ENCODE measurements at places on chromosomes 2 and 18. TPM values are rescaled to one million over a fixed set of nuclear protein-coding genes. Genes with fewer than 3 reads are reported as not detected.

The CPO gene
- polyA plus RNA-seq = 0.20 TPM

The POTEC gene
- not detected for polyA plus RNA-seq

The LYG1 gene
- polyA plus RNA-seq = 0.19 TPM

The CCL20 gene
- polyA plus RNA-seq = not detected

The FEV gene
- polyA plus RNA-seq = not detected

The GKN2 gene
- polyA plus RNA-seq = not detected

The DCDC2C gene
- polyA plus RNA-seq = not detected

The DNAH7 gene
- polyA plus RNA-seq = 0.40 TPM

The CACNB4 gene
- 0.05 TPM for polyA plus RNA-seq

All from GM23248 (cell line).